ENCODE measurements at places on chromosomes 7 and 10. TPM values are rescaled to one million over a fixed set of nuclear protein-coding genes. Genes with fewer than 3 reads are reported as not detected.

- peak overlapping the region; percentile 75 for H3K27ac ChIP-seq
- H3K4me3 ChIP-seq, result no peak overlapping the region
- H3K36me3 ChIP-seq, result peaks cover 47% of the 10 kb centered on the region
- H3K4me1 ChIP-seq, result peaks cover 21% of the 10 kb centered on the region
- DNase-seq, result no peak
- H3K27me3 ChIP-seq, result no peaks in the 10 kb centered on the region
These were observed 65.8 kb downstream of the TMEM209 start for GRCh38 chr7:130139193-130139960.

DNA sequence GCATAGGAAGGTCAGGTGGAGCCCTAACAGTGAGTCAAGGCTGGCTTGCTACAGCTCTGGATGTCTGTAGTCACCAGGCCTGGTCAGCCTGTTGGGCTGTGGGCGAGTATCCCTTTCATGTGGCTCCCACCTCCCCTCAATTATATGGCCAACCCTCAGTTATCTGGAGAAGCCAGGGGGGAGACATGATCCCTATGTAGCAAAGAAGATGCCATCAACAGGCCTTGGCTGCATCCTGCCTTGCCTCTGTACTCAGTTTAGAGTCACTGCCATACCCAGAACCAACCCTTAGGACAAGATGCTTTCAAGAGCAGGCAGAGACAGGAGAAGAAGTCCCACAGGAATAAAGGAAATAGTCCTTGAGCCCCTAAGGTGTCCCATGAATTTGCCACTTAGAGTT is 763.9 kb downstream of the GRID1 start:
- no peaks in the 10 kb centered on the region for H3K36me3 ChIP-seq
- DNase-seq, result no peak
- no peaks in the 10 kb centered on the region for H3K4me1 ChIP-seq
- no peak overlapping the region for H3K4me3 ChIP-seq

GRCh38 chr7:76509931-76510877 is at the start of gene UPK3B:
UPK3B (plus strand) TSS chr7:76510552; CDS start chr7:76510653, 101 bp downstream.
- H3K27me3 ChIP-seq, result no peaks in the 10 kb centered on the region
- H3K27ac ChIP-seq, result no peak within 1 kb of the TSS
- H3K4me3 ChIP-seq, result no peak within 1 kb of the TSS

DNA sequence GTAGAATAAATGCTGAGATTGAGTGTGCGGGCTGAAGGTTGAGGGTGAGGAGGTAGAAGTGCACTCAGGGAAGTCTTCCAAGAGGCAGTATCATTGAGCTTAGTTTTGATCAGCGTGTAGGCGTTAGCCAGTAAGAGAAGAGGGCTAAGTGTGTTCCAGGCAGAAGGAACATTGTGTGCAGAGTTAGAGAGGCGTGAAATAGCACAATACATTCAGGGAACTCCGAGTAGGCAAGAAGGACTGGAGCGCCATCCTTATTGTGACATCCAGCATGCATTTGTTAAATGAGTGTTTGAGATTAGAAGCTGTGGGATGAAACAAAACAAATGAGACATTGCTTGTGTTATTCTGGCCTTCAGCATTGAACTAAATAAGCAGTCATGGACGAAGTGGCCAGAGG is 140.9 kb upstream of the MKLN1 start:
- no peak overlapping the region for H3K27ac ChIP-seq
- no peak for DNase-seq
- peaks cover 21% of the 10 kb centered on the region for H3K4me1 ChIP-seq
- H3K27me3 ChIP-seq, result peaks cover 4% of the 10 kb centered on the region

DNA sequence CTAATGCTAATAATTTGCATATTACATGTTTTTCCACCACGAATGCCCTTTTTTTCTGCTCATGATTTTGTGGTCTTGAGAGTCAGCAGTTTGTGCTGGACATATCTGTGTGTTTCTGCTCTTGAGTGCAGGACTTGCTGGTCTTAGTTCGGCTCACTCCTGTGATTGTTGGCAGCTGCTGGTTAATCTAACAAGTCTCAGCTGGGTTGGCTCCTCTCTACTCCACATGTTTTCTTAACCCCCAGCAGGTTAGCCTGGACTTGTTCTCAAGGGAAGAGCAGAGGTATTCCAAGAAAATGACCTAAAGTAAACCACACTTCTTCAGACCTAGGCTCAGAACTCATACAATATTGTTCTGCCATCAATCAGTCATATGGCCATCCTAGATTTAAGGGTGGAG is 1238.9 kb downstream of the XPNPEP1 start:
- H3K4me3 ChIP-seq, result no peak overlapping the region
- no peak overlapping the region for H3K27ac ChIP-seq
- DNase-seq, result no peak
- no peaks in the 10 kb centered on the region for H3K27me3 ChIP-seq
- H3K4me1 ChIP-seq, result no peaks in the 10 kb centered on the region

Gene NRCAM
- 12.7 TPM for total RNA-seq

DNA sequence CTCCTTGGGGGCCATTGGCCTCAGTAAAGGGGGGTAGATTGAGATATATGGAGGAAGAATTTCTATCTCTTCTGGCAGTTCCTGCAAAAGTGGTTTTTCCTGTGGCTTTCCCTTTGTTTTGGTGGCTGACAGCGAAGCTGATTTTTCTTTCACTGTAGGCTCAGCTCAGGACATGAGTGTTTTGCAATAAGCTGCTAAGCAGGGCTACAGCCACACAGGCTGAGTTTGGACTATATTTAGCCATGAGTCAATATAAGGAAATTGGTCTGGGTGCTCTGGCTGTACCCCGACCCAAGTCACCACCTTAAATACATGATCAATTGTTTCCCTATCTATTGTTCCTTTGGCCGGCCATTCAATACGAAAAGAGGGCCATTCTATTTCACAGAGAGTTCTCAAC is 212.7 kb upstream of the KCND2 start:
- H3K4me3 ChIP-seq, result no peak overlapping the region
- no peaks in the 10 kb centered on the region for H3K4me1 ChIP-seq
- DNase-seq, result no peak

GRCh38 chr7:24821045-24821753 is 63.9 kb upstream of the GSDME start:
- H3K27ac ChIP-seq, result peak overlapping the region; percentile 9
- H3K27me3 ChIP-seq, result no peaks in the 10 kb centered on the region
- DNase-seq, result peak; percentile 78
- H3K4me1 ChIP-seq, result peaks cover 17% of the 10 kb centered on the region

GRCh38 chr10:53952698-53953630 is 848.1 kb downstream of the PCDH15 start:
- no peak for DNase-seq
- no peaks in the 10 kb centered on the region for H3K36me3 ChIP-seq
- H3K27ac ChIP-seq, result no peak overlapping the region
- no peaks in the 10 kb centered on the region for H3K4me1 ChIP-seq
- H3K4me3 ChIP-seq, result no peak overlapping the region

Measured in left lung (tissue), 14 donors.